Fibroblast of pulmonary artery (primary cell): ENCODE measurements at places on chromosomes 7 and 10.

- peak; percentile 81 for DNase-seq
These were observed 29.8 kb downstream of the DIP2C start for GRCh38 chr10:659688-660141.

- DNase-seq, result peak; percentile 48
These were observed 35.2 kb upstream of the ASAH2 start for GRCh38 chr10:50286517-50286916.

- DNase-seq, result no peak
These were observed 171.9 kb downstream of the GRID1 start for GRCh38 chr10:86194684-86195083.

DNA sequence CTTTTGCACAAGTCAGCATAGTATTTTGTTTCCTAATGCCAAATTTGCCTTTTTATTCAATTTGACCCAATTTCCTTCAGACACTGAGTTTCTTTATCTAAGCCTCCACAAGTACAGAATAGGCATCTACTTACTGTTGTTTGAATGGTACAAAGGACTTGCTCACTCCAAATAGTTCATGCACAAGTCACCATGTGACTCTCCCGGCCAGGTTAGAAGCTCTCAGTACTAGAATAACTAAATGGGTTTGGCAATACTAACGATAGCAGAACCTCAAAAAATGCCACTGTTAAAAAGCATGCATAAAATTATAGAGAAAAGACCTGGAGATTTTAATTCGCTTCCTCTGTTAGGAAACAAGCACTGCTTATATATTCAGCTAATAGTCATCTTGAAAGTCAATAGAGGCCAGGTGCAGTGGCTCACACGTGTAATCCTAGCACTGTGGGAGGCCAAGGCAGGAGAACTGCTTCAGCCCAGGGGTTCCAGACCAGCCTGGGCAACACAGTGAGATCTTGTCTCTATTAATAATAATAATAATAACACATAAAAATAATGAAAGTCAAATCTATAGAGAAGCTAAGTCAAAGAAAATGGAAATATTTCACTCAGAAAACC is 335.8 kb upstream of the MBL2 start:
- DNase-seq, result no peak

DNA sequence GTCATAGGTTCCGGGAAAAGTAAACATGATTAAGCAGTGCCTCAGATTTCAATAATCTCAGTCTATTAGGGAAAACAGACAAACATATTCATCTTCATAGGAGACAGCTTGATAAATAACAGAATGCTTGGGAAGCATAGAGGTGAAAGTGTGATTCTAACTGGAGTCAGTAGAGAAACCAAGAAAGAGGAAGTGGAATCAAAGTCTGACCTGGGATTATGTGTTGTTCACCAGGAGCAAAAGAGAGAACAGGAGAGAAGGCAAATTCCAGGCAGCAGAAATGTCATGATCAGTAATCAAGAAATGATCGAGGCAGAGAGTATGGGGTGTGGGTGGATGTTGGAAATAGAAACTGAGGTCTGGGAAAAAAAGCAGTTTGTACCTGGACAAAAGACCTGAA is 43.7 kb downstream of the DGKB start:
- DNase-seq, result no peak

DNA sequence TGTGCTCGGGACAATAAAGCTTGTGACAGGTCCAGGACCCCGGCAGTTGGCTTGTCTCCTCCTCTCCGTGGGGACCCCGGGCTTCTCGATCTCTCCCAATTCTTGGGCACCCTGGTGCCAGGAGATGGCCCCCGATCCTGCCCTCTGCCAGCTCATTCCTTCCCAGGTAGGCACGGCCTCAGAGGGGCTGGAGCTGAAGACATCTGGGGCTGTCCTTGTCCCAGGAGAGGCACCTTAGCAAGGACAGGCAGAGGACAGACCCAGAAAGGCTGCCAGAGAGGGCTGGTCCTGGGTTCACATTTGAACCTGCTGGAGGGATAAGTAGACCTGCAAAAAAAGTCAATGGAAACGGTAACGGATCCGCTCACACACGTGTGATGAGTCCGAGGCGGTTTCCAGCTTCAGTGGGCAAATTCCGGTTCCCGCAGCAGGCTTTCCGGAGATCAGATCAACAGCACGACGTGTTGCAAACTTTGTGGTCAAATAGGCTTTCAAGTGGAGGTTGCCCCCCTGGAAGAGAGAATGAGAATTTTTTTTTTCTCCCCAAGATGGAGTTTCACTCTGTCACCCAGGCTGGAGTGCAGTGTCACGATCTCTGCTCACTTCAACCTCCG is 47.7 kb upstream of the GTF2IRD1 start:
- no peak for DNase-seq

GRCh38 chr7:28539289-28539981 is 127.1 kb downstream of the CREB5 start:
- DNase-seq, result no peak

DNA sequence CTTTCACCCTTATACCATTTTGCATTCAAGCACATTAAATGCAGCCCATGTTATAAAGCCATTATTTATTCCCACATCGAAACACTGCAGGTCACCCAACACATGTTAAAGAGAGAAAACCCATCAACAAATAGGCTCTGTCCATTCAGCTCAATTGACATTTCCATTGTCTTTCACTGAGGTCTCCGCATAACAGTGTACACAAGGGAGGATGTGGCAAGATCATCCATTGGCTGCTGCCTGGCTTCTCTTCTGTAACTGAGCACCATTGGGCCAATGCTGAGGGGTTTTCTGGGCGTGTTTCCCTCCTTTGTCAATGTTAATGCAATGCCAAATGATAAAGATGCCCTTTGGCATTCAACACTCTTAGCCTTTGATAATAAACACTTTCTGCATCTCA is 278.1 kb upstream of the SP4 start:
- DNase-seq, result no peak

GRCh38 chr10:89369156-89370105 is 8.4 kb upstream of the IFIT1B start:
- peak; percentile 75 for DNase-seq

DNA sequence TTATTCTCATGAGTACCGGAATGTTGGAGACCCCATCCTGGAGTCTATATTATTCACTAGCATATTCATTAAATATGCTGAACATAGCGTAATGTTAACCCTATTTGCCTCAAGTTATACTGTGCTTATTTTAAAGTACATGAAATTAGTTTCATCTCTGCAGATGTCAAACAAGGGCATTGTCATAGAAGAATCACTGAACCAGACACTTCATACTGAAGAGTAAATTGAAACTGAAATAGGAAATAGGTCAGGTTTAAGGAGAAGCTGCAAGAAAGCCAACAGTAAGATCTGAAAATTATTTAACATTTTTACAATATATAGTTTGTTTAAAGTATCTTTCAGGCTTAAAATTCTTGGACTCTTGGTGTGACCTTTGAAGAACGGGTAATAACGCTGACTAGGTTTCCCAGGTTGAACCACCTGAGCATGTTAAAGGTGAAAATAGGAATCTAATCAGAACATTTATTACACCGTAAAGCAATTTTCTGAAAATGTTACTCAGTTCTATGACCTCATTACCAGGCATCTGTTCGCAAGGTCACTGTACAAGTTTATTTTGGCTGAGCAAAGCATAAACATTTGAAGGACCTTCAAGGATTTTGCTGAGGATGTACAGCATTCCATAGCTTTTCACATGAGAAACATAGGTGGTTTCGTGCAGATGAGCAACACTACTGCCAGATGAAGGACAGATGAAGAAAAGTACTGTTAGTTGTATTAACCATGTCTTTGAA is 82.7 kb downstream of the REEP3 start:
- no peak for DNase-seq

DNA sequence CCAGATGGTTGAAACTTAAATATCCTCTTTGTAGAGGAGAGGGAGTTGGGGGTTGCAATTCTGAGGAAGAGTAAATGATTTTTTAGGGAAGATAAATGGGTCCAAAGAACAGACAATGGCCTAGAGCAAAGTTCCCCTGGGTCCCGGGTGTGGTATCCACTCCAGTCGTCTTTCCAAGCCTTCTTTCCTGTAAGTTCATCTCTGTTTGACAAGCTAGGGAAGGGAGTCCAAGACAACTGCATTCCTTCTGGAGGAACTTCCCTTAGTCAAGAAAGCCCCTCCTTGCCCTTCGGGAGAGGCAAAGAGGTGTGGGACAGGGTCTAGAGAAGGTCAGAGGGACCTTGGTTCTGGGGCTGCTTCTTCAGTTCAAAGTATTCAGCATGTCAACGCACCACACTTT is 33.4 kb downstream of the C10orf71 start:
- DNase-seq, result no peak
